ENCODE measurements at places on chromosomes 6 and 20.

DNA sequence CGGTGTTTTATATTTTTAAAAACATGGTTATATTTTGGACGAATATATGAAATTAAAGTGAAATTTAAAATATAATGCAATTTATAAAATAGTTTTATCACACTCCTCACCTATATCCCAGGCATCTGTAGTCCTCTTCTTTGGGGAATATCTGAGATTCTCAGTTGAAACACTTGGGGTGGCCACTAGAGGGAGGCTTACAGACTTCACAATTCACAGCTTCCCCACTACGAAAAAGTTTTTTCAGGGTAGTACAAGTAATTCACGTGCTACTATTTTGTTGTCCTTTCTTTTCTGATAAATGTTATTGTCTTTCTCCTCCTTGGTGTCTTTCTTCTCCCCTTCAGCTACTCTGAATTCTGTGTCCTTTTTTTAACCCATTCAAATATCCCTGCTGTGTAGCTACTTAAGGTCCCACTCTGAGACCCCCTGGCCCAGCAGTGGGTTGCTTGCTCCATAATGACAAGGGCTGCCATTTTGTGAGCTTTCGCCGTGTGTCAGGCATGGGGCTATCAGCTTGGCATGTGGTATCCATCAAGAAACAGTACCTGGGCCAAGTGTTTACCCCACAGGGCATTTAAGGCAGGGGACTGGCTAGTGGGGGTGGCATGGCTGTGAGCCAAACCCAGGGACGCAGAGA, 43.6 kb upstream of the PHACTR3 start:
- DNase-seq = no peak

- DNase-seq = peak; percentile 73
Observed at GRCh38 chr6:157823528-157824370, 703 bp downstream of the SNX9 start.

DNA sequence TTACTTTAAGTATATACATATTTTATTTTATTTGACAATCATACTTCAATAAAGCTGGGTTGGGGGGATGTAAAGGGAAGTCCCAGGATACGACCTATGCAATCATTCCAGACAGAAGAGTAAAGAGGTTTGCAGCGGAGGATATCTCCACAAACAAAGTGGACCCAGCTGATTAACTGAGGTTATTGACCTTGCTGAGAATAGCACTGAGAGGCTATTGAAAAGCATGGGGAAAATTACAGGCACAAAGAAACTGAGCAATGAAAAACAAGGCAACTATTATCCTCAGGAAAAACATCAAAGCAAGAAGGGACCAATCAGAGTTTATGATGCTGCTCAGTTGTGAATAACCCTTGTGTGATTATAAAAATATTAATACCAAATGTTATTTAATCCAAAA, 32.6 kb downstream of the SERPINB1 start:
- DNase-seq = no peak

DNA sequence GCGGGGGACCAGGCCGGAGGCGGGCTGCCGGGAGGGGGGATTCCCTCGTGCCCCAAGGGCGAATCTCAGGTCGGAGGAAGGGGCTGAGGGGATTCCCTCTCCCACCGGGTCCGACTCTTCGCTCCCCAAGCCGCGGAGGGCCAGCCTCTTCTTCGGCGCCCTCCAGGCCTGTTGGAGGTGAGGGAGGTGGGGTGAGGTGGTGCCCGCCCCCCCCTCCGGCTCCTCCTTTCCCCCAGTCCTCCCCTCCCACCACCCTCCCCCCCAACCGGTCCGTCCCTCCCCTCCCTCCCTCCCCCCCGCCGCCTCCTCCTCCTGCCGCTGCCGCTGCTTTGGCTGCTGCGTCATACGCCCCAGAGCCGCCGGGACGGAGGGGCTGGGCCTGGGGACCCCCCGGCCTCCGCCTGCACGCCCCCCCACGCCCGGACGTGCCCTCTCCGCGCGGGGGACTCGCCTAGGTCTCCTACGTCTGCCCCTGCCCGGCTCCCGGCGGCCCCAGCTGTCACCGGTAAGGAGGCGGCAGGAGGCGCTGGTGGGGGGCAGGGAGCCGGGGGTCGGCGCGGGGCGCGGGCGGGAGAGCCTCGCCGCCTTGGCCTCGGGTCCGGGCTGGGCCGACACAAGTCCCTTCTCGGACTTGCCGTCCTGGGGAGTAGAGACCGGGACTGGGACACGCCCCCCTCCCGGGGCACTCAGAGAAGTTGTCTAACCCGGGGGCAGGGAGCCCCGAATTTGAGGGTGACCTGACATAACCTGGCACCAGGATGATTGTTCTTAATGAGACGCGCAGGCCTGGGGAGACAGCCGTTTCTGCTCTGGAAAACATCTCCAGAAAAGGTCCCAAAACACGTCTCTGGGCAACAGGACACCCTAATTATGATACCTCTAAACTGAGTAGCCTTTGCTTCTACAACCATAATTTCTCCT, at the start of gene PHF1:
PHF1 (plus strand) TSS at position 304 of the 921 bp plus-strand sequence. CDS start 1,250 bp downstream, outside the sequence.
- DNase-seq = no peak

- DNase-seq = no peak
Observed at GRCh38 chr6:39075807-39076622, 27.4 kb downstream of the GLP1R start.

DNA sequence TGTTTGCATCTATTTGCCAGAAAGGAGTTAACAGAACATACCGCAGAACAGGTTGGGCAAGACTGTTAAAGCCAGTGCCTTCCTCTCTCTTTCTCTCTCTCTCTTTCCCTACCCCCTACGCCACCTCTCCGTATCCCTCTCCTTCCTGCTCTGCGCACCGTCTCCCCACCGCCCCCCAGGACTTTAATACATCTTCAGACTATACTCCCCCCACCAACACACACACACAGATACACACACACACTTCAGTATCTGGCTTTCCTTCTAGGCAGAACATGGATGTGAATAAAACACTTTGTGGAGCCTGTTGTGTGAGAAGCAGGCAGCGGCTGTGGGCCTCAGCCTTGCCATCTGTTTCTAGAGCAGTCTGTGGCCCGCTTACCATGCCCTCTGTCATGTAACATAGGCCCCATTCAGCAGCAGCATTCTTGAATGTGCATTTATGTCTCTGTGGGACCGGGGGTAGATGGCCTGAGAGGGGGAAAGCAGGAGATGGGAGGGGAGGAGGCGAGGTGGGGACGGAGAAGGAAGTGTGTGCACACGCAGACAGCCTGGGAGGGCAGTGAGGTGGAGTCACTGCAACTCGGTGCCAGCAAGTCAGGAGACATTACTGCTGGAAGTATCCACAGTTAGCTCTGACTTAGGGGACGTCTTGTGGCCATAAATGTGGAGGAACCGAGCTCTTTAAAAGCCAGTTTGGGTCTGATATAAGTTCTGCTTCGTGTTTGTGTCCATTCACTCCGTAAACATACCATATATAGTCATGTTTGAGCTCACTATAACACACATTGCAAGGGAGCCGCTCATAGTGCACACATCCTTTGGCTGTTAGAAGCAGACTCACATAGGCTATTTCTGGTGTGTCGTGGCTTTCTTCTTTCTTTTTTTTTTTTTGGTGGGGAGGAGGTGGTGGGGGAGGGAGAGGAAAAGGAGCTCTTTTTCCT, 38.4 kb downstream of the RREB1 start:
- DNase-seq = peak; percentile 73

GRCh38 chr6:78947529-78947928, 80.2 kb downstream of the IRAK1BP1 start:
- DNase-seq = no peak

DNA sequence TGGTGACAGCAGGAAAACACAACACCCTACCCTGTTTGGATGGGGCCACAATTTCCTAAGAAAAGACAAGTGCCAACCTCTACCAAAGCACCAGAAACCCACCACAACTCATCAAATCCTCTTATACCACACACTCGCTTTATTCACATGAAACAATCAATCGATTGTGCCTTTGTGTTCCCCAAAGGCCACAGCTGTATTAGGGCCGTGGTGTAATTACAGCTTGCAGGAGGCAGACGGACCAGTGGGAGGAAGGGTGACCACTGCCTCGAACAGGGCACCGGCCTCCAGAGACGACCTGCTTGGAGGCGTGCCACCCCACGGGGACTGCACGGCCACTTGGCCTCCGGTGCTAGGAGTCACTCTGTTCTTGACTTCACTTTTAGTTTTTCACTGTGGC, 264.1 kb downstream of the FOXC1 start:
- no peak for DNase-seq

- no peak for DNase-seq
Observed at GRCh38 chr20:23034721-23035671, at the start of gene SSTR4. Gene SSTR4, plus strand, starts transcription at chr20:23035312. Its CDS starts 172 bp downstream, at chr20:23035484.

Measured in hematopoietic multipotent progenitor cell treated with erythropoietin and hydrocortisone succinate and interleukin-3 and kit ligand, for 15 days (in vitro differentiated cells).